ENCODE measurements at places on chromosomes 12 and 14.

- DNase-seq = peak; percentile 84
These were observed 5.3 kb upstream of the CDCA4 start for GRCh38 chr14:105026033-105026785.

- peak; percentile 85 for DNase-seq
These were observed at the start of gene IRF2BPL for GRCh38 chr14:77028384-77029231. Gene IRF2BPL, minus strand, starts transcription at chr14:77028708. Its CDS starts 916 bp downstream, at chr14:77027792.

DNA sequence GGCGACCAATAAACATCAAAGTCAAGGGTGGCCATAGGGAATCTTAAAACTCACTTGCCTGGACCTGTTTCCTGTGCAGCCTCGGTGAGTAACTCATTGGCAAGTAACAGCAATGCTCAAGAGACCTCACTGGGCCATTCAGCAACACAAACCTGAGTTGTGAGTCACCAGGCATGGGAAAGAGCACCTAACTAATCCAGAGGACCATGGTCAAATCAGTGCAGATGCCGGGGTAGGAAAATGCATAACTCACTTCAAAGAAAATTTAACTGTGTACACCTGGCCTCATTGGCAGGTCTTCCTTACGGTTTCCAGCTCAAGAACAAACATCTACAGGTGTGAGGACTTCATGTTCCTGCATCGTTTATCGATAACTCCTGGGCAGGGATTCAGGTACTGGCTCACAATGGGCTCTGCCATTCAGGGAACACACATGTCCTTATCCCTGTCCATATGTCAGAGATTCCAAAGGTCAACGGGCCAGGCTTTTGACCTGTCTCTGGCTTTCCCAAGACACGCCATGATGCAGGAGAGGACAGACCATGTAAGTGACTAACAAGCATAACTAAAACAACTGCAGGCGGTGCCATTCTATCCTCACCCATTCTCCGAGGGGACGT is 211.8 kb downstream of the ANO2 start:
- peak; percentile 61 for DNase-seq

DNA sequence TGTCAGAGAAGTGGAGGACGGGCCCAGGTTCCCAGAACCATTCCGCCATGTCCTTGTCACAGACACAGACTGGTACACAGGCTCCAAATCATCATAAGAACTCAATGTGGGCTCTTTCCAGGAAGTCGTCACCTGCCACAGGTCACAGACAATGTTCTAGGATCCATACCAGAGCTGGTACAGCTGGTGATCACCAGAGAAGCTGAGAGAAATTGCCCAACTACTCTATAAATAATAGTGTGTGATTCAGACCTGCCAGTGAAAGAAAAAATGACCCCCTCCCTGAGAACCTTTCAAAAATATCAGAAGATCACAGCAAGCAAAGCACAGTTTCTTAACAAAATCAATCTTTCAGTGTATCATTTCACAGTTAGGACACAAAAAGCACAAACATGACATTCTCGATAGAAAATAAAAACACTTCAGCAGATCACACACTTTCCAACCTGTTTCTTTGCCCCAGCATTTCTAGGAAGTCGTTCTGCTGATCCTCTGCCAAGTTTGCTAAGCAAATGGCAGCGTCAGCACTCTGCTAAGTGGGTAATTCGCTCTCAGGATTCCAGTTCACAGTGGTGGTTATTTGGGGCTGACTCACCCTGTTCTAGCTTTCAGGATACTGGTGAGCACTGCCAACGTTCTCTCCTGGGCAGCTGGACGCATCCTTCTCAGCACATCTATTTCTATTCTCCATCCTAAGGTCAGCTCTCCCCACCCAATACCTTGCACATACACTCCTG is 223.3 kb upstream of the SFSWAP start:
- DNase-seq = peak; percentile 7

DNA sequence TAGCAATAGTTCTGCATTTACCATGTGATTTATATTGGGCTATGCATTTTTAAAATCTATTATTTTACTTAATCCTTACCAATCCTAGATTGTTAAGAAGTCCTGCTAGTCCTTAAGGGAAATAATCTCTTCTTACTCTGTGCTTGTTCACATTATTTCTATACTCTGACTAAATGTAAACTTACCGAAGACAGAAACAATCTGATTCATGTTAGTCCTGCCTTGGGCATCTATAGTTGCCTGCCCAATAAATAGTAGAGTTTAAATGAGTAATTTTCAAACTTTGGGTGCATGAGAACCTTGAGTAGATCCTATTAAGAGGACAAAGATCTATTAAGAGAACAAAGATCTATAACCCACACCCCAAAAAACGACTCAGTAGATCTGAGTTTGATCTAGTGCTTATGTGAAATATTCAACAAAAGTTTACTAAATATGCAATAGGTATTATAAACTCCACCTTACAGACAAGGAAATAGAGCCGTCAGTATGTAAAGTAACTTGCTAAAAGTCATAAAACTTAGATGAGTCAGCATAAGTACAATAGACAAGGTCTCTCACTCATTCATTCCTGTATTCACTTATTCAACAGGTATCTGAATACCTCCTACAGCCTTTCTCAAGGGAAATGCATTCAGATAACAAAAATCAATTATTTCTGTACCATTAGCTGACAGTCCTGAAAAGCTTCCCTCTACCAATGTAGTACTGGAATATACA is 127.6 kb downstream of the PAWR start:
- peak; percentile 68 for DNase-seq

- DNase-seq = no peak
These were observed 48.8 kb downstream of the LRCOL1 start for GRCh38 chr12:132561427-132562156.

DNA sequence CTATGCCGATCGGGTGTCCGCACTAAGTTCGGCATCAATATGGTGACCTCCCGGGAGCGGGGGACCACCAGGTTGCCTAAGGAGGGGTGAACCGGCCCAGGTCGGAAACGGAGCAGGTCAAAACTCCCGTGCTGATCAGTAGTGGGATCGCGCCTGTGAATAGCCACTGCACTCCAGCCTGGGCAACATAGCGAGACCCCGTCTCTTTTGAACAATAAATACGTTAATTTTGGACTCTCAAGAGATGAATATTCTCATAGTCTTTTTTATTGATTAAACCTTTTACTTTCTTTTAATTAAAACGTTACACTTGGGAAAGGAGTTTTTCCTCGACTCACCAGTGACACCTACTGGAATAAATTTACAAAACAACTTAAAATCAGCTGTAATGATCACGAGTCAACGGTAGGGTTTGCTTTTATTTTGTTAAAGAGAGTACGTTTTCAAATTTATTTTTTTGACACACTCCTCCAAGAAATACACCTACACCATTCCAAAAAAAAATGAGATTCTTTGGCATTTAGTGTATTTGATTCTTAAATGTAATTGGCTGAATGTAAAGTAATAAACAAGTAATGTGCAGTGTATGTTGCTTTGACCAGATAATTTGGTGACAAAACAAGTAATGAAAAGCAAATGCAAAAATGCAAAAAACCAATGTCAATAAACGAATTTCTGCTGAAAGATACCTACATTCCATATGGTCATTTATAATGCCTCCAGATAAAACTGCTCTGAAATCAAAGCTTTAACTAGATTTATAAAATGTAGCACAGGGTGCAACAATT is 687 bp upstream of the RPS29 start:
- DNase-seq = peak; percentile 77
